Osteocyte (in vitro differentiated cells): ENCODE measurements at places on chromosomes 13 and 19. TPM values are rescaled to one million over a fixed set of nuclear protein-coding genes. Genes with fewer than 3 reads are reported as not detected.

The LRRC4B gene
- total RNA-seq = 0.11 and 0.52 TPM in 2 replicates

GRCh38 chr19:40716031-40716481 lies 630 bp downstream of the COQ8B start:
- no peak for DNase-seq

- DNase-seq = no peak
Measured at GRCh38 chr19:3129112-3129511, 6.7 kb upstream of the GNA15 start.

DNA sequence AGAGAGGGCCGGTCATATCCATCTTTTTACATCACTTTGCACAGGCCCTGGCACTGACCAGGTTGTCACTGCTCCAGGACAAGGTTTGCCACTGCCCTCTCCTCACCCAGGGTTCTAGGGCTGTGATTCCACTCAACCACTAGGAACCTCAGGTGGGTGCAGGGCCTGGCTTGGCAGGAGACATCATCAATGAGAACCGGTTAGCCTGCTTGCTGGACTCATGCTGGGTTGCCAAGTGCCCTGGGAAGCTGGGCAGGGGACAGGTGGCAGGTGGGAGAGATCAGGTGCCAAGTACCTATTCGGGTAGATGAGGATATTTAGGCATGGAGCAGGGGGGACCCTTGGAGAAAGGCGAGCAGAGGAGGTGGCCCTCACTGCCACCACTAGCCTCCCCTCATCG lies 4.2 kb upstream of the CERS4 start:
- no peak for DNase-seq

DNA sequence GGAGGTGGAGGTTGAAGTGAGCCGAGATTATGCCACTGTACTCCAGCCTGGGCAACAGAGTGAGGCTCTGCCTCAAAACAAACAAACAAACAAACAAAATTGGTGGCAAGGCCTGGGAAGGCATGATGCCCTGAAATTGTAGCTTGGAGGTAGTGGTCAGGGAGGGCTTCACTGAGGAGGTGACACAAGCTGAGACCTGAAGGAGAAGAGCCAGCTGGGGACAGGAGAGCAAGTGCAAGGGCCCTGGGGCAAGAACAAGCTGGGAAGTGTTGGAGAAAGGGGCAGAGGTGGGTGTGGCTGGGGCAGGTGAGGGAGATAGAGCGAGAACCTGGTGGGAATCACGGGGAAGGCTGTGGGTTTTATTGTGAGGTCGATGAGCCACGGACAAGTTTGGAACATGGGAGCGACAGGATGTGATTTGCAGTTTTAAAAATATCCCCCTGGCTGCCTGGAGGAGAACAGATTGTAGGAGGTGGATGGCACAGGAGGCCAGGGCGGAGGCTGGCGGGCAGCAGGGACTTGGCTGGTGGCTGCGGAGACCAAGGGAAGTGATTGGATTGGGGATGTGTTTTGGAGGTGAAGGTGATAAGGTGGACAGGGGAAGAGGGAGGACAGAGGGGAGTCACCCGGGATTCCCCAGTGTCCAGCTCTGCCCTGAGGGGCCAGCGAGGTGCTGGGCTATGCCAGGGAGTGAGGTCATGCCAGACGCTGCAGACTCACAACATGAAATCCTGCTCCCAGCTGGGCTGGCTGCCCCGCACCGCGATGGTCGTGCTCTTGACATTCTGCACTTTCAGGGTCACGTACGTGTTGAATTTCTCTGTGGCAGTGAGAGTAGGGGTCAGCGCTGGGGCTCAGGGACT lies 14.0 kb downstream of the UNC13A start:
- DNase-seq = no peak

GRCh38 chr19:38478273-38478971 lies 44.9 kb downstream of the RYR1 start:
- DNase-seq = no peak

- no peak for DNase-seq
Measured at GRCh38 chr13:60933638-60934037, 482.0 kb downstream of the PCDH20 start.
